ENCODE measurements at places on chromosomes 2 and 18.

DNA sequence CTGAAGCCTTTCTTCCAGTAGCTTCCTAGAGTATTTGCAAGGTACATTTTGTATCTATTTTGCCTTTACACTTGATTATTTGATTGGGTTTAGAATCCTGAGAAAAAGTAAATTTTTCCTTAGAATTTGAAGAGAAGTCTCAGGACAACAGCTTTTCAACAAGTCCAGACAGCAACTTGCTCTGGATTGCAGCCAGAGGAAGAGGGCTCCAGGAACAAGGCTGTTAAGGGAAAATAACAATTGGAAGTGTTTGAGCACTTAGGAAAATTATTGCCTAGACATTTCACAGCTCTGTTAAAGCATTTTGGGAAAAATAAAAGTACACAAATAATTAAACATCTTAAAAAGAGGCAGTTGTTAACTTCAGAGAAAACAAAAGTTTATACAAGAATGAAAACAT lies 58.3 kb upstream of the RAPGEF4 start:
- no peak for DNase-seq

DNA sequence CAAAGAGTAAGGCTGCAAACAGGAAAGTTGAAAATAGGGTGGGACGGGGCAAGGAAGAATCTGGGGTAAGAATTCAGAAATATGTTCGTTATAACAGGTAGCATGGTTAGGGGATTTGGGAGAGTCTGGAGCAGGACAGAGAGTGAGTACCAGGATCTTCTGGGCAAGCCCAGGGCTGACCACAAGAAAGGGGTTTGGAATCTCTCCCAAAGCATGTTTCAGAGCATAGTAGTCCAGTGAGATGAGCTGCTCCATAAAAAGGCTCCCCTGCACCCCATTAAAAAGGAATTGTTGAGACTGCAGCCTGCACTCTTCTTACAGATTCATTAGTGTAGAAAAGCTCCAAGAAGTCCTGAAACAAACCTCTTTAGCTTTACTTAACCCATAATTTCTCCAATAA lies 291.1 kb downstream of the MTX2 start:
- no peak for DNase-seq

- DNase-seq, result no peak
These were observed 44.1 kb upstream of the EPAS1 start for GRCh38 chr2:46252891-46253659.

DNA sequence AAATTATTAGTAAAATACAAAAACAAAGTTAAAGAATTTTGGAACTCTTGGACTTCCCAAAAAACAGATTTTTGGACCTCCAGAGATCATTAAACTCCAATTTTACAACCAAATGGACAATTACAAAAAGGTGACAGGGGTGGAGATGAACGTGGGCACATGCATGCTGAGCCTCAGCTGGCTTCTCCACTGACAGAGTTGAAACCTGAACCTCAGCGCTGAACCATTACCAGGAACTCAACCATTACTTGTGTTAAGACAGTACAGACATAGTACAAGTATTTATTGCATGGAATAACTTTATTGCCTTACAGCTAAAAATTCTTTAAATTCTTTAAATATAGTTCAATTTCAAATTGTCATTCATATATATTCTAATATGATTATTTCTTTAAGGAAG lies 33.0 kb upstream of the KIDINS220 start:
- no peak for DNase-seq

- no peak for DNase-seq
These were observed 51.2 kb downstream of the SPIRE1 start for GRCh38 chr18:12606592-12607315.

DNA sequence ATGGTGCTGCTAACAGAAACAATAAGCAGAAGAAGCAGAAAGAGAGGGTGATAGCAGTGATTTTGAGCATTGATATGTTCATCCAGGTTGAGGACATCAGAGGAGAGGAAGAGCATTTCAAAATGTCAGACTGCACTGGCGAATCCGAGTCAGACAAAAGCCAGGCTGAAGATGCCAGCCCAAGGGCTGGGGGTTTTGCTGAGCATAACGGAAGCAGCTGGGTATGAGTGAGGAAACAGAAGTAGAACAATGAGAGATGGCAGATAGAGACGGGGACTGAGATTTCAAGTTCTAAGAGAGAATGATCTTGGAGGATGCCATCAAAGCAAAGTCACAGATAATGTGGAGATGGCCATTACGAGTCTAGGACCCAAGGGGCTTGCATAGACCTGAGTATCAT lies 151.2 kb downstream of the RNF144A start:
- DNase-seq, result no peak

DNA sequence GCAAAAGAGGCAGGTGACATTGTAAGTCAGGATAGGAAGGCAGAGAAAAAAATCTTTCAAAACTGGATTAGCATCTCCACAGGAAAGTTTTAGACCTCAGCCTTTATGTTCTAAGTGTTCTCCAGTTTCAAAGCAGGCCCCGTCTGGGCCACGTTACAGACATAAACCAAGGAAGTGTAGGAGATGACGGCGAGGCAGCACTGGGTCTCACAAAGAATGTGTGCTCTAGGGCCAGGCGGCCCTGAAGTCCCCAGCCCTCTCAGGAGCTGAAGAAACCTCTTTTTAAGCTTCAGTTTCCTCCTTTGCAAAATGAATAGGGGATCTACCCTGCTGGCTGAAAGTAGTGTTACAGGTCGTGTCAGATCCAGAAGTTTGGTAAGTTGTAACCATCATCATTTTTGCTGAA lies 81.7 kb downstream of the SPRED2 start:
- no peak for DNase-seq

DNA sequence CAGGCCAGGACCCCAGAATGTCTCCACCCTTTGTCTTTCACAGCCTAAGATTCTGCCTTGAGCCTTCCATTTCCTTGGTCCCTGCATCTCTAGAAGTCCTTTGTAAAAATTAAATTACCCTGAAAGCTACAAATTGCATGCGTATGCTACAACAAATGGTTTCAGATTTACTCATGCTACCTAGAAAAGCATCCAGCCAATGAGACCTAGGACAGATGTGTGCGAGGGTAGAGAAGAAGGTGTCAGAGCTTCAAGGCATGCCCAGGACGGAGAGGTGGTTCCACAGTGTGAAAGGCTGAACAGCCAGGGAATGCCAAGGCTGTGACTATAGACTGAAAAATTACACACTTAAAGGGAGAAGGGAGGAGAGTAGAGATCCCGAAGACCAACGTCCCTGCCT lies 40.2 kb downstream of the CCBE1 start:
- DNase-seq, result no peak

DNA sequence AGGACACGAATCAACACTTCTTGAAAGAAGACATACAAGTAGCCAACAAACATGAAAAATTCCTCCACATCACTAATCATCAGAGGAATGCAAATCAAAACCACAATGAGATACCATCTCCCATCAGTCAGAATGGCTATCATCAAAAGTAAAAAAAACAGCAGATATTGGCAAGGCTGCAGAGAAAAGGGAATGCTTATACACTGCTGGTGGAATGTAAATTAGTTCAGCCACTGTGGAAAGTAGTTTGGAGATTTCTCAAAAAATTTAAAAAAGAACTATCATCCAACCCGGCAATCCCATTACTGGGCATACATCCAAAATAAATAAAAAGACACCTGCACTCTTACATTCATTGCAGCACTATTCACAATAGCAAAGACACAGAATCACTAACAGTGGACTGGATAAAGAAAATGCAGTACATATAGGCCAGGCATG lies 78.7 kb downstream of the GRB14 start:
- DNase-seq, result no peak

DNA sequence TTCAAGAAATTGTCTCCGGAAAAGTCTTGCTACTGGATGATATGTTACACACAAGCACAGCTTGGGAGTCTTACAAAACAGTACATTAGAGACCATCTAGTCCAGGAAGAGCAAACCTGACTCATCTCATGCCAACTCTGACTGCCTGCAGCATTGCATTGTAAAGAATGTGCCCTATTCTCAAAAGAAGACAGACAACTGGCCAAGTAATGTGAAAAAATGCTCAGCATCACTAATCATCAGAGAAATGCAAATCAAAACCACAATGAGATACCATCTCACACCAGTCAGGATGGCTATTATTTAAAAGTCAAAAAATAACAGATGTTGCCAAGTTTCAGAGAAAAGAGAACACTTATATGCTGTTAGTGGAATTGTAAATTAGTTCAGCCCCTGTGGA lies 42.7 kb upstream of the GORASP2 start:
- DNase-seq, result no peak

GRCh38 chr2:102664471-102664909 lies 45.1 kb downstream of the SLC9A2 start:
- DNase-seq, result no peak

DNA sequence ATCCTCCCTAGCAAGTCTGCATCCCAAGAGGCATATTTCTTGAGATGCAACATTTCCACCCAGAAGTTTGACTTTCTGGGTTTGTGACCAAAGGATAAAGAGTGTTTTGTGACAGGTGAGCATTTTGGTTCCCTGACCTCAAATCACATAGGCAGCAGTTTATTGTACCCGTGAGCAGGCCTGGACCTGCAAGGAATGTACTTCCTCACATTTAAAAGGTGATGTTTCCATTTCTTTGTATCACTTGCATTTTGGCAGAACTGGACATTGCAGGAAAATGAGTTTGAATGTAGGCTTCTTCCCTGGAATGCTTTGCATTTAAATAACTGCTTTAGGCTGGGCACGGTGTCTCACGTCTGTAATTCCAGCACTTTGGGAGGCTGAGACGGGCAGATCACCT lies 160.7 kb downstream of the ALPK2 start:
- no peak for DNase-seq
